Common myeloid progenitor, CD34-positive (primary cell): ENCODE measurements at places on chromosomes 2 and 18.
A peak's percentile ranks its signal among the peaks of the same experiment; 100 is the strongest.

DNA sequence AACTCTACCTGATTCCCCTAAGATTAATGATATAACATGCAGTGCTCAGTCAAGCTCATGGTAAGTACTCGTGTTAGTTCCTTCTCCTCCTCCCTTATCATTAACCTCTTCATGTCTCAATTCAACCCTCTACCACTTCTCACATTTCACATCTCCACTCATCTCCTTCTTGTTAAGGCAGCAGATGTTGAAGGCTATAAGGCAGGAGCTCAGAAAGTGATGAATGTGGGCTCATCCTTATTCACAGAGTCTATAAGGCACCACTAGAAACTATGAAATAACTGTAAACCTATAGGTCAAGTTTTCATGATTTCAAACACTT, 56.0 kb downstream of the CLHC1 start:
- DNase-seq = no peak

DNA sequence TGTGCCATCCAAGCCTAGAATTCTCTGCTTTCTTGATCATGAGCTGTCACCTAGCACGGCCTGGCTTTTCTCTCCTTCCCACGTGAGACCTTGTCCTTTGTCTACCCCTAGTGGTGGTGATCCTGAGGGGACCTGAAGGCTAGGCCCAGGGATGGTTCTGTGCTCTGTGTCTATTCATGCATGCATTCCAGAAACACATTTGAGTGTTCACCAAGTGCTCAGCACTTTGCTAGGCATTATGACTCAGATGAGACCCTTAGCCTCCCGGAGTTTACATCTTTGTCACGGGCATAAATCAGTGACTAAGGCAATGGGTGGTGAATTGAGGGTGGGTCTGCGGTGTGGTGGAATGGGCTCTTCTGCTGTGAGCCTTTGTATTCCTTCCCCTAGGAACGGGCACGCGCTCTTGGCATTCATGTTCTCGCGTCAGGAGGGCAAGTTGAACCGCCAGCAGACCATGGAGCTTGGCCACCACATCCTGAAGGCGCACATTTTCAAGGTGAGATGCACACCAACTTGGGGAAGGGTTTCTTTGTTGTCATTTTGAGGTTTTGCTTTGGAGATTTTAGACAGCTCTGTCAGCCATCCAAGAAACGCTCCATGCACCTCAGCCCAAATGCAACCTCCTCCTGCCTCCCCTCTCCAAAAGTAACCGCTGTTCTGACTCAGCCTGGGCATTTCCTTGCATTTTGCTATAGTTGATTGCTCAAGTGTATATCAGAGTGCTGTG, 100.9 kb downstream of the WDSUB1 start:
- peak; percentile 80 for DNase-seq

- DNase-seq = no peak
These were observed 35.8 kb downstream of the MSH6 start for GRCh38 chr2:47818777-47819176.

- peak; percentile 53 for DNase-seq
These were observed 572 bp downstream of the INPP4A start for GRCh38 chr2:98445177-98445682.

- DNase-seq = no peak
These were observed 33.0 kb downstream of the GPR75 start for GRCh38 chr2:53826587-53827397.

DNA sequence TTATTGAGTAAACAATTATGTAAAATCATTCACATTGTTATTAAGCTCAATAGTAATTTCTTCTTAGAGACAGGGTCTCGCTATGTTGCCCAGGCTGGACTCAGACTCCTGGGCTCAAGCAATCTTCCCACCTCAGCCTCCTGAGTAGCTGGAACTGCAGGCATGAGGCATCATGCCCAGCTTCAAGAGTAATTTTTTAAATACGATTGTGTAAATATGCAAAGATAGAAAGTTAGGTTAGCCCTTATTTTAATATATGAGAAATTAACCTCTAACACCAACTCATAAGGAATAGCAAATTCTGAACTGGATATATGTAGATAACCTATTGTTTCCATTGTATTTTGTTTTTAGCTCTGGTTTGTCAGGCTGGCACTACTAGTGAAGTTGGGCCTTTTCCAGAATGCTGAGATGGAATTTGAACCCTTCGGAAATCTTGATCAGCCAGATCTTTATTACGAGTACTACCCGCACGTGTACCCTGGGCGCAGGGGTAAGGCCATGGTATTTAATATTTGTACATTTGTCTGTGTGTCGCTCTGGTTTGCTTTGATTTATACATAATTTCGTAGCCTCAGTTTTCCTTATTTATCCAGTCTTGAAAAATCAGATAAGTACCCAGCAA, 44.8 kb downstream of the TRAPPC12 start:
- no peak for DNase-seq

DNA sequence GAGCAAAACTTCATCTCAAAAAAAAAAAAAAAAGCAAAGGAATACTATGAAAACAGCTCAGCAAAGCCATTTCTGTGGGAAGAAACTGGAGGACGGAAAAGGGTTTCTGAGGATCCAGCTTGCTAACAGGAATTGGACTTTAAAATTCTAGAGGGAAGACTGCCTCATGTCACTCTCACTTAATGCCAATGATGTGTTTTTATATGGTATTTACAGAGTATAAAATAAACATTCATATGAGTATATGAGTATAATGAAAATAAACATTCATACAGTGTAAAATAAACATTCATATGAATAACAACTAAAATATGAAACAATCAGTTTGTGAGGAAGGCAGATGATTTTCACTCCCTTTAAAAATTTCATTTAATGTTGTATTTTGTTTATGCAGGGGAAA, 43.9 kb downstream of the CHMP3 start:
- no peak for DNase-seq

DNA sequence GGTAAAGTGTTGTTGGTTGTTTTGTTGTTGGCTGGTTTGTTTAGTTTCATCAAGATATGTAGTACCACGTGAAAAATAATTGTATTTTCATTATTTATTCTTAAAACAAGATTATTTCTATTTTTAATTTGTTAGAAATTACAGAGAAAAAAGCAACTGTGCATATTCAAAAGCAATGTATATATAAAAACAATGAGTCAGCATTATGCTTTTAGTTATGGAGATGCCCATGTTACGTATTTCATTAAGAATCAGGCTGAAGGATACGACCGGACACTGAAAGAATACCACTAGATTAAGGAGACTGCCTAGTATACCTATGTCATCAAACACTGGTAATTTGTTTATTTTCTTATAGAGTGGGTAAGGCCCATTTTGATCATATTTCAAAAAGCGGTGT, 1188.4 kb upstream of the NXPH2 start:
- DNase-seq = no peak

DNA sequence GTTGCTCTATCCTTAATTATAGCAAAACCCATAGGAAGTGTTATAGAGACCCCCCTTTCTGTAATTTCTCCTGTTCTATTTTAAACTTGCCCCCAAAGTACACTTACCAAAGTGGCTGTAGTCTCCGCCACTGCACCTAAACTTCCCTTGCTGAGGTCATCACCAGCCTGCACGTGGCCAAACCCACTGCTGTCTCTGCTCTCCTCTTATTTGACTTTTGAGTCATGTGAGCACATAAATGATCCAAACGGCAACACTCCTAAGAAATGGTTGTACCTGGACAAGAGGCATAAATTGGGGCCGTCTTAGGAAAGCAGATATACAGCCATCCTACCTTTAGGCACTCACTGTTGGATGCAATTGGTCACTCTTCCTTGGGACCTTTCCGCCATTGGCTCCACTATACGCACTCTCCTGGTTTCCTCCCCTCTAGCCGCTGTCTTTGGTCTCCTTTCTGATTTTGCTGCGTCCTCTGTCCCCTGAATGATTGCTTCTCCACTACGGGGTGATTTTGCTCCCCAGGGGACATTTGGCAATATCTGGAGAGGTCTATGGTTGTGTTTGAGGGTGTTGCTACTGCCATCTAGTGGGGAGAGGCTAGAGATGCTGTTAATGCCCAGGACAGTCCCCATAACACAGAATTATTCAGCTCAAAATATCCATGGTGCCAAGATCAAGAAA, 19.2 kb upstream of the IL36G start:
- DNase-seq = peak; percentile 61

DNA sequence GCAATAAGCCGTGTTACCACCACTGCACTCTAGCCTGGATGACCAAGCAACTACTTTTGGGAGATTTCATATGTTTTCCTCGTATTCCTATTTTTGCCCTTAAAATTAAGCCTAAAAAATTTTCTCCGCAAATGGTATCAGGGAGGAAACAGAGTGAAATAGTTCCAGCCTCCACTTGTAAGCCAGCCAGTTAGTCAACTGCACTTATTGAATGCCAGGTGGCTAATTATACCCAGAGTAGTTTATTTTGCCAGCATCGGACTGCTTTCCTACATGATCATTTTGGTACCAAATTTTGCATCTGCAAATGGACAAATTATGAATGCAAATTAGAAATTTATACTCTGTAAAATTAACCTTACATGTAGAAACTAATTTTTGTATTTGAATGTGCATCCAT, 90.2 kb upstream of the ARHGAP28 start:
- no peak for DNase-seq

- no peak for DNase-seq
These were observed 52.8 kb downstream of the TMEM178A start for GRCh38 chr2:39718483-39718882.

DNA sequence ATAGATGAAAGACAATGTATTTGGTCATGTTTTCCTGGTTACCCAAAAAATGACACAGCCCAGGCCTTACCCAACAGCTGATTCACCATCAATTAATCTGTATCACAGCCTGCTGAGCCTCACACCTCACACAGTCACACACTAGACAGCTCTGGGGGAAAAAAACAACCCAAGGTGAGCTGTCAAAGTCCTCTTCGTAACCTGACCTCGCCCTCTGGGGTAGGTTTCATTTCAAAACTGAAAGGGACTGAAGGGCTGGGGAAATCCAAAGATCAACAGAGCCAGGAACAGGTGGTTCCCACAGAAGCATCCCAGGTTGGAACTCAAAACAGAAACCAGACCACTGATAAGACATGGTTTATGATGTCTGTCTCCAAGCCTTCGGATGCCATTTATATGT, 18.2 kb upstream of the PCBP1 start:
- DNase-seq = no peak

GRCh38 chr2:7057865-7058400, 140.7 kb downstream of the RNF144A start:
- peak; percentile 69 for DNase-seq

- no peak for DNase-seq
These were observed 15.9 kb downstream of the KIDINS220 start for GRCh38 chr2:8821276-8822217.

DNA sequence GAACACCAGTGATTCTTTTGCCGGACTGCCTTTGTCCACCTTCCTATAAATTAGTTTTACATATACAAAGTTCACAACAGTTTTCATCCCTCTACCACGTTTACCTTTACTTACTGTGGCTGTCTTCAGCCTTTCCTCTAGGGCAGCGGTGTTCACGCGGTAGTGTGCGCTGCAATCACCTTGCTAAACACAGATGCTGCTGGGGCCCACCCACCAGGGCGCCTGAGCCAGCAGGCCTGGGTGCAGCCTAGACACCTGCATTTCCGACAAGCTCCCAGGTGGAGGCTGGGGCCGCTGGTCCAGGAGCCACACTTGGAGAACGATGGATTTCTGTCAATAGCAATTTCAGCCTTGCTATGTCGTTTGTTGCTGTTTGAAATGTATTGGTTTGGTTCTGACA, 83.1 kb downstream of the NDUFA10 start:
- no peak for DNase-seq

DNA sequence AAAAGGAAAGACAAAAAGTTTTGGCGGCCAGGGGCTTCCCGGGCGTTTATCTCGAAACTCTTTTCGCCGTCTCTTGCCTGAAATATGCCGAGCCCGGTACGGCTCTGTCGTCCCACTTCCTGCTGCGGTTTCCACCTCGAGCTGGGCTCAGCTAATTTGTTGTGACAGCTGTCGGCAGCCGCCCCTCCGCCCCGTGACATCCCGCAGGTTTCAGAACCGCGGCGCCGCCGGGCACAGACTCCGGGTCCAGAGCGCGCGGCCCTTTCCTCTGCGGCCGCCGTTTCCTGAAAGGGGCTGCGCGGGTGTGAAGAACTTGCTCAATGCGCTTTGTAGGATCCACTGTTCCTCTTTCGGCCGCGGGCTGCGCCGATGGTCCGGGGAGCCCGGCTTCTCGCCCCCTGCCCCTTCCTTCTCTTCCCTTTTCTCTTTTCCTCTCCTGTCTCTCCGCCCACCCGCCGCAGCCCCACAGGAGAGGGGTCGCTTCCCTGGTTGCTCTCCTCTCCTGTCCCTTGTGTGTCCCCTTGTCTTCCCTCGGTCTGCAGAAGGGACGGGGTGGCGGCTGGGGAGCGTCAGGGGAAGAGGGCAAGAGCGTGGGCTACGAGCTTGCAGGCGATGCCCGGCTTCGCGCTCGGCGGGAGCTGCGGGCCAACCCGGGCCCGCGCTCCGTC, 648 bp downstream of the ARID5A start:
- DNase-seq = peak; percentile 98

GRCh38 chr18:58337686-58338085, 291.2 kb downstream of the ALPK2 start:
- no peak for DNase-seq

- no peak for DNase-seq
These were observed 276.0 kb downstream of the LRRTM1 start for GRCh38 chr2:80028584-80028983.

DNA sequence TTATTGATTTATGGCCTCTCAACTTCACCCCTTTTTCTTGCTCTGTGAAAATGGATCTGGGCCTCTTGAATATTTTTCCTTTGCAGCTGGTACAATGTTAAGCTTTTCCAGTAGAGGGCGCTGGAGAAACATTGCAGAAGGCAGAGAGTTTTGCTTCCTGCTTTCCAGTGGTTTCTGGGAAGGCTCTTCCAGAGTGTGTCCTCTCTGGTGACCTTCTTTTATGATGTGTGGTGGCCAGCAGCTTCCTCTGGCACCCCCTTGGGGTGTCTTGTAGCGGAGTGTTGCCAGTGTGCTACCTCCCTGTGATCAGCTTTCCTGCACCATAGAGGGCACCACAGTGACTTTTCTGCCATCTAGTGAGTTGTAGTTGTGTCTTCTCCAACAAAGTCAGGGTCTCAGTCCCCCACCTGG, 25.4 kb upstream of the MGAT5 start:
- no peak for DNase-seq

GRCh38 chr18:9570255-9570654, 44.1 kb downstream of the PPP4R1 start:
- no peak for DNase-seq

- no peak for DNase-seq
These were observed 11.0 kb downstream of the CRIM1 start for GRCh38 chr2:36366491-36367120.

GRCh38 chr2:112162956-112163355, 24.8 kb downstream of the FBLN7 start:
- no peak for DNase-seq

GRCh38 chr18:27520401-27520800, 335.3 kb upstream of the CHST9 start:
- DNase-seq = no peak

GRCh38 chr2:56191617-56192016, 7.8 kb downstream of the CCDC85A start:
- peak; percentile 30 for DNase-seq

GRCh38 chr18:79965119-79965902, 868 bp downstream of the HSBP1L1 start:
- peak; percentile 40 for DNase-seq

GRCh38 chr2:30454571-30454970, 7.5 kb downstream of the LCLAT1 start:
- no peak for DNase-seq

GRCh38 chr2:67684991-67685390, 287.9 kb downstream of the ETAA1 start:
- no peak for DNase-seq
